ENCODE measurements at places on chromosomes 3 and 15.

GRCh38 chr3:180265551-180265950 lies 228.8 kb upstream of the PEX5L start:
- DNase-seq = no peak

DNA sequence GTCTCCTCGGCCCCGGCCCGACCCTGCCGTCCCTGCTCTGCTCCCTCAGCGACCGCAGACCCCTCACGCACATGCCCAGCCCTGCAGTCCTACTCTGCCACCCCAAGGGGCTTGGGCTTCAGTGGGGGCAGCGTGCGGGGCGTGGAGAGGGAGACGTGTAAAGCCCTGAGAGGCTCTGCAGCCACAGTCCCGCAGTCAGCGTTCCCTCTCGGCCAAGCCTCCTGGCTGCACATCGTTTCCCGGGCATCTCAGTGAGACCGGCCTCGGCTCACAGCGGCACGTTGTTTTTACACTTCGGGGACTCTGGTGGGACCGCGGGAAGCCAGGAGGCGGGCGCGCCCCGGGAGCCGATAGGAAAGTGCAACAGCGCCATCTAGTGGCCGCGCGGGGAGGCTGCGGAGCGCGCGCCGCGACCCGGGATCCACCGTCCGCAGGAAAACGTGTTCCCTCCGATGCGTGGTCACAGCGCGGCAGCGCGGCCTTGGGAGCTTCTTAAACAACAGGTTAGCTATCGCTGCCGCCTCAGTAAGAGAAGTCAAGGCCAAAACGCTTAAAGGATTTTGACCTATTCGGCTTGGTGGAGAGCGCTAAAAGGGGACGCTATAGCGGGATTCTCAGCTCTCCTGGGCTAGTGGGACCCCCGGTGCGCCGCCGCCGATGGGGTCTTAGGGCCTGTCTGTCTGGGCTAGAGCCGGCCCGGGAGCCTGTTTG lies 226.8 kb upstream of the IGF1R start:
- peak; percentile 46 for DNase-seq

GRCh38 chr3:182117583-182117982 lies 405.9 kb downstream of the SOX2 start:
- no peak for DNase-seq

DNA sequence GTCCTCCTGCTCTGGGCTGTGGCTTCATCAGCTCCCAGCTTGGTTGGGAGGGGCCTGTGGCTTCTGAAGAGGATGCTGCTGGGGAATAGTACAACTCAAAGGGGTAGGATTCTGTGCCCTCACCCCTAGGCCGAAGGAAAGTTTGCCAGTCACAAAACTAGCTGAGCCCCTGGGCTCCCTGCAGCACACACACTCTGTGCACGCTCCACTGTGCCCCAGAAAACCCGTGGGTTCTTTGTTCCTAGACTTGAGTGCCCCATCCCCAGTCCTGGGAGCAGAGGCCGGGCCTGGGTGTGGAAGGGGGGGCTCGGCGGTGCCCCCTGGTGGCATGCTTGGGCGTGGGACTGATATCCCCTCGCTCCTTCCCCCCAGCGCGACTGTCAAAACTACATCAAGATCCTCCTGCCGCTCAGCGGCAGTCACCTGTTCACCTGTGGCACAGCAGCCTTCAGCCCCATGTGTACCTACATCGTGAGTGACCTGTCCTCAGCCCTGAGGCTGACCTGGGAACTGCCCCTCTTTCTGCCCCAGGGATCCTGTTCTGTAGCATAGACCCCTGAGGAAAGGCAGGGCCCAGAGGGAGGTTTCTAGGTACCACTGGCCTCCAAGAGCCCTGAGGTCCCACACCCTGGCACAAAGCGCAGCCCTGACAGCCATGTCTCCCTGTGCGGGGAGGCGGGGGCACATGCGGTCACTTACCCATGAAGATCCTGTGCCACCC lies 14.2 kb downstream of the CIB1 start:
- peak; percentile 50 for DNase-seq

GRCh38 chr3:110569073-110569472 lies 502.5 kb upstream of the NECTIN3 start:
- DNase-seq = no peak

All from activated CD4-positive, alpha-beta T cell treated with anti-CD3 and anti-CD28 coated beads for 4 hours (primary cell).